Activated CD4-positive, alpha-beta T cell treated with anti-CD3 and anti-CD28 coated beads, Interleukin-2, amount 50 U/mL, for 4 hours (primary cell): ENCODE measurements at places on chromosomes 2 and 18.

GRCh38 chr18:69757733-69758132 lies 189.9 kb downstream of the CD226 start:
- no peak for DNase-seq

DNA sequence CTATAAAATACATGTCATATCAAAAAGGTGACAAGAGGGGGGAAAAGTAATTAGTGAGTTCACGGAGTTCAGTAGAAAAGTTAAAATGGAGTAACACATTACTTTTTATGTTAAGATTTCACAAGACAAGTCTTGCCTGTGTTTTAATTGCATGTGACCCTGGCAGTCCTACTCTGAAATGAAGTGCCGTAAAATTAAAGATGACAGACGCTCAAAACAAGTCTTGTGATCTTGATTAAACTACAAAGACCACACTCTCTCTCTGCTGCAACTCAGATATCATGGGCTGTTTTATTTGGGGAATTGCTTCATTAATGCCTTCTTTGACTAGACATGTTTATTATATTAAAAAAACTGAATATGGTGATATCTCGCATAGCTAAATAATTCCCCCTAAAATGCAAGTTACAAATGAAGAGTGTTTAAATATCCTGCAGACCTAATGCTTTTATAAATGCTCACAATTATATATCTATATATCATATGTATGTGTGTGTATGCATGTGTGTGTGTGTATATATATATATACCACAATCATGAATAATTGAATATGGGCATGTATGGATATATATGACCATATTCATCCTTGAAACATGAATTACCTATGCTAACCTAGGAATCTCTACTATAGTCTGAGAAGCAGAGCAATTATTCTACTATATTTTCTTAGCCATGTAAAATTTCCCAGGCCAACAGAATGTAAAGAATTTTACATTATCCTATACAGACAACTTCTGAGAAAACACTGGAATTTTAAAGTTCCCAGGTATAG lies 647.5 kb downstream of the ARHGAP15 start:
- DNase-seq: no peak

GRCh38 chr18:27865431-27865830 lies 311.5 kb downstream of the CDH2 start:
- DNase-seq: no peak

DNA sequence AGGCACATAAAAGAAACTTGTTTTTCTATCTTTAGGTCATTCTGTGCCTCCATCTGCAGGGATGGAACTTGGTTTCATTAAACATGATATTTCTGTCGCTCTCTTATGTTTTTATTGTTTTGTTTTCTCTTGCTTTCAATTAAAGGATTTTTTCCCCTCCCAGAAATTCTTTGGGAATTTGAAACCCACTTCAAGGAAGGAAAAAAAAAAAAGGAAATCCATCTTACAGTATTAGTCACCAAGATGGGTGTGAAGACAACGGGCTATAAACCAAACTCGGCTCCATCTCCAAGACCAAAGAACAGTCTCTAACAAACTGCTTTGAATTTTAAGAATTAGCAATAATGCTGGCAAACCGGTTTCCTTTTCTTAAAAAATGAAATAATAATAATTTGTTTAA lies 244.1 kb downstream of the BCL11A start:
- DNase-seq: no peak

GRCh38 chr2:76812156-76812555 lies 710.0 kb downstream of the LRRTM4 start:
- DNase-seq: no peak

GRCh38 chr2:170214309-170214948 lies 36.5 kb downstream of the MYO3B start:
- no peak for DNase-seq

GRCh38 chr2:45918463-45919159 lies 267.1 kb downstream of the PRKCE start:
- DNase-seq: no peak

- DNase-seq: no peak
Measured at GRCh38 chr2:148042219-148042618, 21.3 kb downstream of the MBD5 start.

- no peak for DNase-seq
Measured at GRCh38 chr2:202007983-202008354, 25.7 kb upstream of the FZD7 start.

DNA sequence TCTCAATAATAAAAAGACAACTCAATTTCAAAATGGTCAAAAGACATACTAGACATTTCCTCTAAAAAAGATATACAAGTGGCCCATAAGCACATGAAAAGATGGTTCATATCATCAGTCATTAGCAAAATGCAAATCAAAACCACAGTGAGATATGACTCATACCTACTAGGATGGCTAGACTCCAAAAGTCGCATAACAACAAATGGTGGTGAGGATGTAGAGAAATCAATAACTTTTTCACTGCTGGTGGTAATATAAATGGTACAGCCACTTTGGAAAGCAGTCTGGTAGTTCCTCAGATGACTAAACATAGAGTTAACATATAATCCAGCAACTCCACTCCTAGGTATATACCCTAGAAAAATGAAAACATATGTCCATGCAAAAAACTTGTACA lies 242.3 kb upstream of the NOL4 start:
- no peak for DNase-seq

DNA sequence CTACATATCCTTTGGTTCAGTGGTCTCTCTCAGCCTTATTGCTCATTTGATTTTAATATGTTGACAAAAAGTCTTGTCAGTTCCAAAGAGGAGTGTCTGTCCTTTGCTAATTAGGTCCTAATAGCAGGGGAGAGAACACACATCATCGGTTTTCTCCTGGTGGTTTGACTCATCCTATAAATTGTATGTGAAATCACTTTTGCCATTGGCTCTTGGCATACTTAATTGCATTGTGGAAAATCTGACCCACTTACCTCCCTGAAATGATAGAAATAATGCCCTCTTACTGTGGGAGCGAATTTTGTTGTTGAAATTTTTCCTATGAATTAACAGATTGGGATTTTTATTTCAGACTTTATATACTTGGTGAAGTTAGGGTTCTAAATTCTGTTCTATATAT lies 58.3 kb downstream of the MTCL1 start:
- DNase-seq: no peak

GRCh38 chr2:241912021-241912555 lies 42.6 kb downstream of the RTP5 start:
- no peak for DNase-seq

DNA sequence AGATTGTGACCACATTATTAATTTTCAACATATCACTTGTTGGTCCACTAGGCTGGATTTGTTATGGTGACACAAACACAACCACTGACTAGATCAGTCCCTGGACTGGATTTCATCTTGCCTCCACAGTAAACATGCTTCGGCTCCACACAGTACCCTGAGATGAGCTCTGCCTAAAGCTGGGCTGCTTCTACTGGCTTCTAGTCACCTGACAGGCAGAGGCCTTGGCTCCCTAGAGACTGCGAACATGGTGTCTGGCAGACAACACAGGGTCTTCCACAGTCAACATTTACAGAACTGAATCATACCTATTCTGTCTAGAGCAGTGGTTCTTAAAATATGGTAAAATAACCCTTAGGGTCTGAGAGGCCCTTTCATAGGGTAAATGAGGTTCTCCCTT lies 69.2 kb downstream of the RIT2 start:
- DNase-seq: no peak

- DNase-seq: no peak
Measured at GRCh38 chr2:65031341-65032018, 24.7 kb upstream of the CEP68 start.

GRCh38 chr18:56235071-56235470 lies 403.3 kb downstream of the TXNL1 start:
- no peak for DNase-seq

- DNase-seq: no peak
Measured at GRCh38 chr2:240564561-240565332, 3.5 kb upstream of the RNPEPL1 start.

DNA sequence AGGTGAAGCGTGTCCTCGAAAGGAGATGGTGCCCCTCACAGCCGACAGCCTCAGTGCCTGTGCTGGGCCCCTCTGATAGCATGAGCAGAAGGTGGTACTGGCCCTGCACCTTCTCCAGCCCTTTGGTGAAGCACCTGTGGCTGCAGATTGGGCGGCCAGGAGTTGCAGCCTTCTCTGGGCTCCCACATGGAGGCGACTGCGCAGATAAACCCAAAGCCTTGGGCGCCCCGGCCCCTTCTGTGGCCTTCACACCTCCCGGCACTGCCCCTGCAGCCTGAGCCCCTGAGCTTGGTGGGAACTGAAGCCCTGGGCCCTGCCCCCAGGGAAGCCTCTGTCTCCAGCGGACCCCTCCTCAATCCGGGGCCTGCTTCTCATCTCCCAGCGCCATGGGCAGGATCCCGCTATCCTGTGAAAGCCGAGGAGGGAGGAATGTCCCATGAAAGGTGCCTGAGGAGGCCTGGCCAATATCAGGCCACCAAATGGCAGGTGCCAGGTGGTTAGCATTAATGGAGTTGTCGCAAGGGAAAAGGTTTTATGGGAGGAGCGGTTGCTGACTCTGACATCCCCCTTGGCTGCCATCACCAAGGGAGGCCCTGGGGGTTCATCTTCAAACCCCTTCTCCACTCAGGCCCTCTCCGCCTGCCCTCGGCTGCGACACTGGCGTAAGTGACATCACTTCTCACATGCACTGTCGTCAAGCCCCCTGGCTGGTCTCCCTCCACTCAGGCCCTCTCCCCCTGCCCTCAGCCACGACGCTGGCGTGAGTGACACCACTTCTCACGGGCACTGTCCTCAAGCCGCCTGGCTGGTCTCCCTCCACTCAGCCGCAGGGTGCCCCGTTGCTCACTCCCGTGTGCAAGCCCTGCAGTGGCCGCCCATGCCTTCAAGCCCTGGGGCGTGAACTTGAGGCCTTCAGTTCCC lies 62.4 kb downstream of the DDX1 start:
- no peak for DNase-seq

DNA sequence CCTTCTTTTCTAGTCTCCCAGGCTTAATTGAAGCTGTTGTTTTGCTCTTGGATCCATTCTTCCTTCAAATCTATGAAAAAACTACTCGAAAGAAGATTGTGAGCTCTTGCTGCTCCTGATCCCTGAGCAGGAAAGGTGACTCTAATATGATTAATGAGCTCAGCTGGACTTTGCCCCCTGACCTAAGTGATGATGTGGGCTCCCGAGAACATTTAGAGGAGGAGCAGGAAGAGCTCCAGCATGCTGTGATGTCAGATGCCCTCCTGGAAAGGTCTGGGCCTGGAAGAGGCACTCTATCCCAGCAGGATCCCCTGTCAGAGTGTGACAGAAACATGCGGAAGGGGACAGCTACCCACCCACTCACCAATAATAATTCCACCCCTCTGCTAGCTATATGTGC lies 117.9 kb upstream of the PELI1 start:
- DNase-seq: no peak

GRCh38 chr2:212975333-212975732 lies 176.1 kb downstream of the IKZF2 start:
- no peak for DNase-seq

- DNase-seq: no peak
Measured at GRCh38 chr2:128667391-128667790, 348.7 kb upstream of the HS6ST1 start.

GRCh38 chr18:68532328-68532885 lies 182.5 kb downstream of the TMX3 start:
- no peak for DNase-seq

DNA sequence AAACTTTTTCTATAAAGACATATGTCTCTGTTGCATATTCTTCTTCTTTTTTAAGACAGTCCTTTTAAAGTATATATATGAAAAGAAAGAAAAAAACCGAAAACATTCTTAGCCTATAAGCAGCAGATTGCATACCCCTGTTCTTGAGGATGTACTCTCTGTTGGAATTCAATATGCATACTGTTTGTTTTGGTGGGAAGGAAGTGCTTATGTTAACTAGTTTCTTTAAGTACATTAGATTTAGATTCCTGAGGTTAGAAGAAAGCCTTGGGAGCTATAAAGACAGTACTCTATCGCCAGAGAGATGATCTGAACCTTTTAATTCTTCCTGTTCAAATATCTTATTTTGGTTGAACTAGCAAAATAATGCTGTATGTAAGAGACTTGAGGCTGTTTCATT lies 46.8 kb upstream of the TBR1 start:
- no peak for DNase-seq

GRCh38 chr2:101677658-101678057 lies 19.8 kb upstream of the MAP4K4 start:
- no peak for DNase-seq

- DNase-seq: no peak
Measured at GRCh38 chr2:73640511-73640911, 1.7 kb downstream of the NAT8 start.

DNA sequence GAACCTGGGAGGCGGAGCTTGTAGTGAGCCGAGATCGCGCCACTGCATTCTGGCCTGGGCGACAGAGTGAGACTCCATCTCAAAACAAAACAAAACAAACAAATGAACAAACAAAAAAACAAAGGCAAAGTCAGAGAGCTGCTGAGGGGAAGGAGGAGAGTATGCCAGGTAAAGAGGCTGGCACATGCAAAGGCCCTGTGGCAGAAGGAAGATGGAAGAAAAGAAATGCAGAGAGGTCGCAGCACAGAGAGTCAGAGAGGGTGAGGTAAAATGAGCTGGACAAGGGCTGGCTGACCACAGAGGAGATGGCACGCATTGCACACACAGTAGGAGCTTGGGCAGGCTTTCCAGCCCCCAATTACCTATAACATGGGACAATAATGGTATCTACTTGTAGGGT lies 47.0 kb downstream of the FAM178B start:
- DNase-seq: no peak

DNA sequence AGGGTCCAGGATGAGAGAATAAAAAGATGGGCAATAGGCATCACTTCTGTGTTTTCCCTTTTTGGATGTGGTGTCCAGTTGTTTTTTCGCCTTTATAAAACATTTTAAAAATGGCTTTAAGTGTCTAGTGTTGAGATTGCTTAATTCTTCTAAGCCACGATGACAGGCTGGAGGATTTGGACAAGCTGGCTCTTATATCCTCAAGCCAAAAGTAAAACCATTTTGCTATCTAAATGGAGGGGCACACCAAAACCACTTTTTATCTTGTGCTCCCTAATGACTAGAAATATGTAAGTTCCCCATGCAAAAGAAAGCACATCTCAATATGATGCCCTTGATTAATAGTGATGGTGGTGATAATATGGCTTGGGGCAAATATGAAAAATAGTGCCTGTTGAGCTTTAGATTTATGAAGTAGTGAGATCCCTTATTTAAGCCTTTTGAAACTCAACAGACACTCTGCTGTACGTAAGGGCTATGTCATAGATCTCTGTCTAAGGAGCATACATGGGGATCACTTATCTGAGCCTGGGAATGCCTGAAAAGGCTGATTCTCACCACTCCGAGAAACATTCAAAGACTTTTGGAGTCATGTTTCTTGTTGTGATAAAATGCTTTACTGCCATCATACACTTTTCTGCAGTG lies 185.5 kb downstream of the KCNS3 start:
- DNase-seq: no peak

DNA sequence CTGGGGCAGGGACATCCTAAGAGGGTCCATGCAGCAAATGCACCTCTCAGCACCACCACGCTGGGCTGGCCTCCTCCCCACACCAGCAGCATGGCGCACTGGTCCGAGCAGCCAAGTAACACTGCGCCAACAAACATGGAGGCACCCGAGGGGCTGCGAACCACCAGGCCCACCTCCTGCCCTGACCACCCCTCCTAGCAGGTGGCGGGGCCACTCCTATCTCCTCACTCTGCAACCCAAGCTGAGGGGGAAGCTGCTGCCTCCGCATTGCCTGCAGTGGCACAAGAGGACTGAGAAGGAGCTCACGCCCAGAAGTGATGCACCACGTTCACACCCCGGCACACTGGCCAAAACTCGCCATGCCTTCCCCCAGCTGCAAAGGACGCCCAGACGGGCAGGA lies 94.4 kb downstream of the EIPR1 start:
- DNase-seq: no peak

GRCh38 chr2:108536133-108536780 lies 2.0 kb downstream of the LIMS1 start:
- DNase-seq: no peak

- DNase-seq: no peak
Measured at GRCh38 chr2:202060218-202060617, 12.8 kb upstream of the KIAA2012 start.
